GM23248 (cell line): ENCODE measurements at places on chromosomes 5 and 9.

GRCh38 chr5:50653946-50654345 is 12.5 kb upstream of the PARP8 start:
- no peak for DNase-seq

- no peak for DNase-seq
Observed at GRCh38 chr9:27157736-27158135, 48.7 kb downstream of the TEK start.

DNA sequence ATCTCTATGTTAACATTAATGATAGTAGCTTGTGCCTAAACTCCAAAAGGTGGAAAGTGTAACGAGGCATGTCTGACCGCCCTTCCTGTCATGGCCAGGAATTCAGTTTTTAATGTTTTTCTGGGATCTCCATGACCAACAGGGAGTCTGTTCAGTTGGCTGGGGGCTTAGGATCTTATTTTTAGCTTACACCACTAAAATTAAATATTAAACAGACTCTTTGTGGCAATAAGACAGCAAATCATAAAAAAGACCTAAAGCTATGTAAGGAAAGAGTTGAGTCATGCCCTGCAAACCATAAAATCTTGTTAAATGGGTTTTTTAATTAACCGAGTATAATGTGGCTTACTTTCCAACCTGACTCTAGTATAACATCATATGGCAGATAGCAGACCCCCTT is 247.8 kb downstream of the DIRAS2 start:
- no peak for DNase-seq

DNA sequence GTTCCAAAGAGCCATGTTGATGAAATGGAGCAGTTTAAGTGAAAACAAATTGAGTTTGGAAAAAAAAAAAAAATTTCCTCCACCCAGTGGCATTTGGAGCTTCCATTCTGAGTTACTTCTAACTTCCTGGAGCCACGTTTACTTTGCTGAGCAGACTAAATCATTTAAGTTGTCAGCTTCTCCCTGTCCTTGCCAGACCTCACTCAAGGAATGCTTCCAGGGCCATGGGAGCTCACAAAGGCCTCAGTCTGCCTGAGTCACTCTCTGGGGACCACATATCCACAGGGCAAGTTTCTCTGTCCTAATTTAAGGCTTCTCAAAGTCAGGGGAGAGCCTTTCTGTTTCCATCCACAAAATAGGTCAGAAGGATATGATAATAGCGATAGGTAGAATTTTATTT is 210.3 kb upstream of the TNC start:
- DNase-seq, result peak; percentile 86

- DNase-seq, result no peak
Observed at GRCh38 chr9:124645274-124645673, 125.8 kb downstream of the NR6A1 start.

GRCh38 chr9:87713278-87713987 is 12.5 kb upstream of the CTSL start:
- peak; percentile 100 for DNase-seq

- no peak for DNase-seq
Observed at GRCh38 chr9:80437091-80437640, 865.4 kb downstream of the TLE4 start.

DNA sequence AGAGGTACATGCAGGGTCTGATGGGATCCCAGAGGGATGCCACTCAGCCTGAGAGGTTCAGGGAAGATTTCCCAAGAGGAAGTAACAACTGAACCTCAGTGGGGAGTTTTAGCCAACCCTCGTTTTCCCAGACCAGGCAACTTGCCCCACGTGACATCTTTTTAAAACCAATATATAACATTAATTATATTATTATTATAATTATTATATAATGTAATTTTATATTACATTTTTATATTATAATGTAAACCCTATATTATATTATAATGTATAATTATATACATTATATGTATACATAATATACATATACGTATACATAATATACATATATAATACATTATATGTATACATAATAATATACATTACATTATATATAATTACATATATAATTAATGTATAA is 62.8 kb upstream of the WWC1 start:
- DNase-seq, result no peak

GRCh38 chr9:26369093-26369492 is 523.5 kb downstream of the CAAP1 start:
- DNase-seq, result peak; percentile 4

GRCh38 chr5:82405618-82406204 is 127.6 kb upstream of the RPS23 start:
- DNase-seq, result peak; percentile 97

GRCh38 chr9:125794708-125795107 is 47.5 kb downstream of the PBX3 start:
- DNase-seq, result no peak

DNA sequence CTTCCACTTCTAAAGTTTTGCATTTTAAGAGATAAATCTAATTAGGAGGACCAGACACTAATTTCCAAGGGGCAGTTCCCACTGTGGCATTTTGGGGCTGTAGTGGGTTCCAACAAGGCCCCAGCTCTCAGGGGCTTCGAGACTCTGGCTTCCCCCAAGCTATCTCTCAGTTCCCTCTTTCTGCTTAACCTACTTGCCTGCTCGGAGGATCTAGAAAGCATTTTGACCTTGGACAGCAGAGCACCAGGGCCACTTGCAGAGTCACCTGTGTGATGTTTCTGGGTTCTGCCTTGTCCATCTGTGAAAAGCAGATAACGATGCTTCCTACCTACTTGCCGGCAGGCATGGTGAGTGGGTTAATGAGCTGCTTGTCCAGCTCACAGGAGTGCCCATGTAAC is 175.4 kb downstream of the MED10 start:
- DNase-seq, result no peak

DNA sequence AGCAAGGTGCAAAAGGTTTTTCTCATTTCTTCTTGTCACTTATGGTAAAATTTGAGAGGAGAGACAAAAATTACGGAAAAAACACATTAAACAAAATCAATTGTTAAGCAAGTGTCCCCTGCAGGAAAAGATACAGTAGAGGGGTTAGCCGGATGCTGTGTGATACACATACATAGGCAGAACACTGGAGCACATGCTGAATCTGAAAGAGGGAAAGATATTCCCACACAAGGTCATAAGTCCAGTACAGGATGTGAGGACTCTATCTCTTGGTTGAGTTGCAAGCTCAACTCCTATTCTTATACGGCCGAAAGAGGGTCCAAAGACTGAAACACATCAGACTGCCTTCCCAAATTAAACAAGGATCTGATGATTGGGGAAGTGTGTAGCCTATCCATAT is 427.5 kb upstream of the NUDT12 start:
- DNase-seq, result no peak

GRCh38 chr5:146042628-146043279 is 62.6 kb downstream of the PLAC8L1 start:
- DNase-seq, result peak; percentile 36

DNA sequence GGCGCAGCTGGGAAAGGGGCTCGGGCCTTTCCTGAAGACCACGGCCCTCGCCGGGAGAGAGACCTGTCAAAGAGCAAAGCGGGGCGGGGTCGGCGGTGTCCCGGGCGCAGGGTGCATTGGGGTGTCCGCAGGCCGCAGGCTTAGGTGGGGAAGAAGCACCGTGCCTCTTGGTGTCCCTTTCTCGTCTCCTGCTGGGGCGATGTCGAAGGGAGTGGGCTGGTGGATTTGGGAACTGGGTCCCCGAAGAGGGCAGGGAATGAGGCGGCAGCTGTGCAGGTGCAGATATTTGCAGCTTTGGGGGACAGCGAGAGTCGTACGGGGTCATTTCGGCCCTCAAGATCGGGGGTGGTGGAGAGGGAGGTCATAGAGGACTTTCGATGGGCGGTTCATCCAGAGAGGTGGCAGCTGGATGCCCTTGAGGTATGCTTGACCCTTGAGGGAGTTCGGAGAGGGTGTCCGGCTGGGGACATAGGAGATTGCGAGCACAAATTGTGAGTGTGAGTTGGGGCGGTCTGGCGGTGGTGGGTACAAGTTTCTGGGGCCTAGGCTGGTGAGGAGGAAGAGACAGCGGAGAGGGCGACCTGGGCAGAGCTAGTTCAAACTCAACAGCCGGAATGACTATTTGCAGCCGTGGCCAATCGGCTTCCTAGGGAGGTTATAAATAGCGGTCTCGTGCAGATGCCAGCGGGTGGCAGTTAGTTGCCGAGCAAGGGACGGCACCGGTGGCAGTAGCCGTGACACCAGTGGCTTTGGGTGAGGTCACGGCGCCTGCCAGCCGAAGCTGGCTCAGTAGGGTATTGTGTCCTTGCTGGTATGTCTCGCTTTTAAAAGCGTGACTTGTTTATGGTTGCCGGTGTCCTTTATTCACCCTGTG is 601 bp downstream of the NNT start:
- peak; percentile 74 for DNase-seq

GRCh38 chr5:144085381-144085780 is 85.1 kb downstream of the YIPF5 start:
- DNase-seq, result no peak

GRCh38 chr9:124510650-124511425 is 3.6 kb upstream of the NR5A1 start:
- DNase-seq, result peak; percentile 46

DNA sequence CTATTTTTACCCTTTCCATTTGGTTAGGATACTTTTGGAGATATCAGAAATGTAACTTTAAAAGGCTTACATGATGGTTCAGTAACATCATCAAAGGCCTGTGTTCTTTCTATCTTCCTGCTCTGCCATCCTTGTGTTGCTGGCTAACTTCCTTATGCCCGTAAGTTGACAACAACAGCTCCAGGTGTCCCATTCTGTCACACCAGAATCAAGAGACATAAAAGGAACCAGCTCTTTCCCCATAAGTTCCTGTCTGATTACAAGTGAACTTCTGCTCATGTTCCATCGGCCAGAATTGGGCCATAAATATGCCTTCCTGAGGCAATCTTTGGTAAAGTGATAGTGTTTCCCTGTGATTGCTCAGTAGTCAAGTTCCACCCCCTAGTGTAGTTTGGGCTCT is 92.4 kb downstream of the FAM170A start:
- DNase-seq, result no peak

DNA sequence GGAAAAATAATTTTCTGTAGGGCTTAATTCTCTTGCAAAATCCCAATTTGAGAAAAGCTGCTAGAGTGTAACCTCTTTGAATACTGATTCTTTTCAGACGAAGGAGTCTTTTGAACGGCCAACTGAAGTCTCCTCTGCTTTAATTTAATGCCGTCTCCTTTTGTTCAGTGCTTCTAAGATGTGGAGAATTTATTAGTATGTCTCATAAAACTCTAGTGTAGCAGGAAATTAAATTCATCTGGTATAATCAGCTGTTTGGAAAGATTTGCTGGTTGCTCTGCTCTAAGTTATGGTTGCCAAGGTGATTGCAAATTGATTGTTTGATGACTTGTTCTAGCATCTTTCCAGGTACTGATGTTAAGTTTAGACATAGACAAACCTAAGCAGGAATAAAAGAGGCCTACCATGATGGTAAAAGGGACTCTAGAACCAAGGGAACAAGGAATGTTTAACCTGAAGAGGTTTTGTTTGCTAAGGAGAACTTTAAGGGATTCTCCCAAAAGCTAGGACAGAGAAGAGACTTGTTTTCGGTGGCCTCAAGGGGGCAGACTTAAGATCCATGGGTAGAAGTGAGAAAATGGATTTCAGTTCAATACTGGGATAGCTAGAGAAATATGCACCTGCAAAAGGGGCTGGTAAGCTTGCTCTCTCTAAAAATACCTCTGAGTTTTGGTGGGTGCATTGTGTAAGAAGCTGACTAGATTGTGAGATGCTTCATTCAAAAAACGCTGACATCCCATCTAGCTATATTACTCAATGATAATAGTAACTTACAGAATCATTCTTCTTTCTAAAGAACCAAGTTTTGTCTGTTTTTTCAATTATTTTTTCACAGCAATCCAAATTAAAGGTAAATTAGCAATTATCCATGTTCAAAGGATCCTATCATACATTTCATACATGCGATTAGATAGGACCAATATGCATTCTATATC is 5.7 kb upstream of the ADRB2 start:
- DNase-seq, result peak; percentile 58

DNA sequence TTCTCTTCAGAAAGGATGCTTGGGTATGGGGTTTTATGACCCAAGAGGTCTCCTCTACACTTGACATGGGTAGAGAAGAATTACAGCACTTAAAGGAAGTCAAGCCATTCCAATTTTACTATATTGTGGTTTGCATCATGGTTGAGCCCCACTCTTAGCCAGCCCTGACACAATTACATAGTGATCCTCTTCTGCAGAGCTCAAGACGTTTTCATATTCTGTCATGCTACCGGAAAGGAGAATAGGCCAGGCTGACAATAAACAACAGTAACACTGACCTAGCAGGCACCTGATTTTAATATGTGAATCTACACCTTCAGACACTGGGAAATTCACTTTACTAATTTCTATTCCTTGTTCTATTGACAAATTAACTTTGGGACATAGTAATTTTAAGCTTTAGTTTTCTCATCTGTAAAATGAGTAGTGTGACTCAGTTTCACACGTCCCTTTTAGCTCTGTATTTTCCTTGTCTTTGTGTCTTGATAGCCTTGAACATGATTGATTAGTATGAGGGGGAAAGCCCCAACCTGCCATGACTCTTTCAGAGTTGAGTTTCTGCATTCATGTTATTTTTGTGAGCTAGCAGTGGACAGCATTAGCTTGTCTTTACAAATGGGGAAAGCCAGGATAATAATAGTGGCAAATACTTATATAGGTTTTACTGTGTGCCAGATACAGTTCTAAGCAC is 83.8 kb downstream of the SV2C start:
- no peak for DNase-seq

DNA sequence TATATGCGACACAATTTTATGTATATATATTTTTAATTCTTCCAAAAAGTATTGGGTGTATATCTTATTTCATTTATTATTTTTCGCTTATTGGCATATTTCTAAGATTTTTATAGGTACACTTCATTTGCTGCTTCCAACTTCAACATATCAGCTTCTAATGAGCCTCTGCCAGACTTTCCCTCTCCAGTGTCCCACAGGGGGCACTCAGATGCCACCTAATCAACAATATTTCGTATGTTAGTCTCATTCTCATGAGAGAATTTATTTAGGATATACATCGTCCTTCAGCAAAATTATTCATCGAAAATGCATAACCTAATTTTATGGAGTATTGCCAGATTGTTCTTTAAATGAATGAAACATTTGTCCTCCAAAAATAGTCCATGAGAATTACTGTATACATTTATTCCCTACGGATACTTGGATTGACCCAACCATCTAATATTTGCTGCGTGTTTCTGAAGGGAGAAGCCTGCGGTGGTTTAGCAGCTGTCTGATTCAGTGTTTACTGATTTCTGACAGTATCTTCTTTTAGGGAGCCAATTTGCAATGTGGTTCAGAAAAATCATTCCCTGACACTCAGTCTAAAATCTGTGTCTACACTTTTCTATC is 100.6 kb upstream of the SELENOP start:
- peak; percentile 67 for DNase-seq

GRCh38 chr5:118778941-118779340 is 209.4 kb downstream of the DTWD2 start:
- no peak for DNase-seq

- no peak for DNase-seq
Observed at GRCh38 chr9:109926421-109926869, 146.4 kb downstream of the PALM2AKAP2 start.

DNA sequence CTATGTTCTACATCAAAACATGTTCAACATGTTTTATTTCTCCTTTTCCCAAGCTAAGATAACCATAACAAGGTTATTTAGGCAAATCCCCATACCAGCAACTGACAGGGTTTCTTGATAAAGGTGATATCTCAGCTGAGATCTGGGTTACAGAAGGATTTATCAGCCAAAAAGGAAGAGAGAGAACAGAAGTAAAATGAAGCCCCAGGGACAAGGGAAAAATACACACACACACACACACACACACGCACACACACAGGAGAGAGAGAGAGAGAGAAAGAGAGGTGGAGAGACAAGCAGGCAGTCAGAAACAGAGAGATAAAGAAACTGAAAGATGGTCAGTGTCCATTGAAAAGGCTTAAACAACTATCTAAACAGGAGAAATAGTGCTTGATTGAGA is 19.7 kb upstream of the MLLT3 start:
- no peak for DNase-seq
